ENCODE measurements at places on chromosomes 3 and 15.

DNA sequence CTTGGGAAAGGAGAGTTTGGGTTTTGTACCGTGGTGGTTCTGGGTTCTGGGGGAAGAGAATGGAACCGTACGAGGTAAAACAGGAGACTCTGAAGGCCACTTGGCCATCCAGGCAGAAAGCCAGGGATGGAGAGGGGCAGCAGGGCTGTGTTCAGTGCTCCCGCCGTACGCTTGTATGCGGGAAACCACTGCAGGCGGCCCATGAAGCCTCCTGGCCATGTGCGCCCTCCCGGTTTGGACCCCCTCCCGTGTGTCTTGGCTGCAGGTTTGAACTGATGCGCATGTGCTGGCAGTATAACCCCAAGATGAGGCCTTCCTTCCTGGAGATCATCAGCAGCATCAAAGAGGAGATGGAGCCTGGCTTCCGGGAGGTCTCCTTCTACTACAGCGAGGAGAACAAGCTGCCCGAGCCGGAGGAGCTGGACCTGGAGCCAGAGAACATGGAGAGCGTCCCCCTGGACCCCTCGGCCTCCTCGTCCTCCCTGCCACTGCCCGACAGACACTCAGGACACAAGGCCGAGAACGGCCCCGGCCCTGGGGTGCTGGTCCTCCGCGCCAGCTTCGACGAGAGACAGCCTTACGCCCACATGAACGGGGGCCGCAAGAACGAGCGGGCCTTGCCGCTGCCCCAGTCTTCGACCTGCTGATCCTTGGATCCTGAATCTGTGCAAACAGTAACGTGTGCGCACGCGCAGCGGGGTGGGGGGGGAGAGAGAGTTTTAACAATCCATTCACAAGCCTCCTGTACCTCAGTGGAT, 50.6 kb downstream of the PGPEP1L start:
- DNase-seq, result no peak

GRCh38 chr3:50639055-50639494, 22.1 kb downstream of the MAPKAPK3 start:
- DNase-seq, result no peak

GRCh38 chr15:89728254-89728653, 22.8 kb downstream of the MESP1 start:
- DNase-seq, result no peak

DNA sequence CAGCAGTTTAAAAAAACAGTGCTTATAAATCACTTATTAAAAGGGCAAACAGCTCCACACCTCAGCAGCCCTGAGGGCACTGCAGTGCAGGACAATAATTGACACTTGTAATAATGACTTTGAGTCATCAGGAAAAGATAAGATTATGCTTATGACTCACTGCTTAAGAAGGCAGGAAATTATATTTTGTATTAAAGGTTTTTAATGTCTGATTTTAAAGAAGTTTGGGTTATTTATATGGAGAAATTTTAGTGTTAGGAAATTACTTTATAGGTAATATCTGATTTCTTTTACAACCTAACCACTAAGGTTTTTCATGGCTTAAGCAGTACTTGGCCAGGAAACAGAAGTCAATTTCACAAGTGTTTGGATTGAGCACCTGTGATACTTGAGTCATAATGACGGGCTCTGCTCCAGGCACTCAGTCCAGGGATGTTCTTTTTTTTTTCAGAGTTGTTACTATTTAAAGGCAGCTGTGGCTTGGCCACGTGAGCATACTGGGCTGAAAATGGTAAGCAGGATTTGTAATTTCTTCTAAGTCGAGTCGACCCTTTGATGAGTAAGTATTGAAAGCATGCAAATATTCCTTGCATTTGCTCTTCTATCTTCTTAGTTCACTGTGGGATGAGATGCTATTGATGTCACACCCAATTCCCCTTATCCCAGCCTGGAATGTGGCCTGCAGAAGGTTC, 21.6 kb upstream of the SLC6A20 start:
- no peak for DNase-seq

DNA sequence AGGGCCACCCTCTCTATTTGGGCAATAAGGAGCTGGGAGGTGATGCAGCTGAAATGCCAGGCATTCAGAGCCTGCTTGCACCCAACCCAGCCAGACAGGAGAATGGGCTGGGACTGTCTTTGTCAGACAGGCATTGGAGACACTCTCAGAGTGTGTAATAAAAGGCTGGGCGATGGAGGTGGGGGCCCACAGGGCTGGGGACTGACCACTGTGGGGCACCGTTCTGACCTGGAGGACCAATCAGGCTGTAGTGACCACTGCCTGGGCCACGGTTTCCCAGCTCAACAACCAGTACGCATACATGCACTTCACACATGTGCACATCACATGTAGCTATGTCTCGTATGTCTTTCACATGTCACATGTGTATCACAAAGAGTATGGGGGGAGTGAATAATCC, 5.7 kb upstream of the IGDCC3 start:
- no peak for DNase-seq

All from stimulated activated CD8-positive, alpha-beta memory T cell treated with anti-CD3 and anti-CD28 coated beads, Interleukin-4, amount 100 ng/mL, for 1 hour (primary cell).